Activated naive CD4-positive, alpha-beta T cell (primary cell): ENCODE measurements at places on chromosomes 2 and 18.

GRCh38 chr2:189782221-189782671 is 1.9 kb downstream of the ORMDL1 start:
- DNase-seq: no peak

DNA sequence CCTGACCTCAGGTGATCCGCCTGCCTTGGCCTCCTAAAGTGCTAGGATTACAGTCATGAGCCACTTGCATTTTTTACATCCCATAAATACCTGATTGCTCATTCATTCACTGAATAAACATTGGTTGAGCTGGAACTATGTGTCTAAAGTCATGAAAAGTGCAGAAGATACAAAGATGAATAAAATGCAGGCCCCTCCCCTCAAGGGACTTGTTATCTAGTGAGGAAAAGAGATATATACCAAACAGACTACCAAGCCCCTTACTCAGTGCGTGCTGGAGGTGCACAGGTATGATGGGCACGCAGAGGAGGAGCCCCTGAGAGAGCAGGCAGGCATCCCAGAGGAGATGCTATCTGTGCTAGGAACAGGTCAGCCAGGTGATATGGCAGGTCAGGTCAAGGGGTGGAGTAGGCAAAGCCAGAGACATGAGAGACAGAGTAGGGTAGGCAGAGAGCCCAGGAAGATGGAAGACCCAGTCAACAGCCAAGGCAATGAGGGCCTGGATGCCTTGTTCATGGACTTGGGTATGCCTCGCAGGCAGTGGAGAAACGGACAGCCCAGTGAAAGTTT is 7.7 kb downstream of the FHL2 start:
- no peak for DNase-seq

- DNase-seq: no peak
Observed at GRCh38 chr2:127032621-127033020, 74.3 kb downstream of the BIN1 start.

- DNase-seq: no peak
Observed at GRCh38 chr2:64352292-64352691, 101.7 kb upstream of the LGALSL start.

GRCh38 chr2:159562248-159562647 is 54.1 kb downstream of the BAZ2B start:
- DNase-seq: no peak

- no peak for DNase-seq
Observed at GRCh38 chr2:224102991-224103390, 63.9 kb upstream of the SERPINE2 start.
